ENCODE measurements at places on chromosomes 5 and 9. TPM values are rescaled to one million over a fixed set of nuclear protein-coding genes. Genes with fewer than 3 reads are reported as not detected.

The ZNF354C gene
- total RNA-seq: 11.1 TPM

The GDNF gene
- total RNA-seq: 0.43 TPM

The DPYSL3 gene
- total RNA-seq: 111 TPM

The OTP gene
- not detected for total RNA-seq

The GOLPH3 gene
- 96.9 TPM for total RNA-seq

The TSSK1B gene
- total RNA-seq: 0.52 TPM

The TMEM215 gene
- total RNA-seq: not detected

The ABITRAM gene
- total RNA-seq: 13.0 TPM

The FOXD4L3 gene
- total RNA-seq: not detected

The SLC34A1 gene
- not detected for total RNA-seq

The MAP3K1 gene
- total RNA-seq: 4.8 TPM

The ADGRD2 gene
- total RNA-seq: not detected

The ANKRD31 gene
- total RNA-seq: 0.65 TPM

The RBM22 gene
- 36.6 TPM for total RNA-seq

The STPG3 gene
- not detected for total RNA-seq

The TAS2R1 gene
- total RNA-seq: not detected

The OGN gene
- 267 TPM for total RNA-seq

The TOR4A gene
- 8.6 TPM for total RNA-seq

The DNAJC18 gene
- 14.2 TPM for total RNA-seq

The ARID3C gene
- 0.26 TPM for total RNA-seq

The TERT gene
- not detected for total RNA-seq

The SNX18 gene
- total RNA-seq: 44.0 TPM

The MEIKIN gene
- not detected for total RNA-seq

The KCNMB1 gene
- total RNA-seq: under 0.01 TPM

The C1QTNF2 gene
- total RNA-seq: 1.4 TPM

The CWC27 gene
- total RNA-seq: 22.3 TPM

The TNFSF8 gene
- total RNA-seq: not detected

The NTNG2 gene
- total RNA-seq: 40.5 TPM

The PCDHGA7 gene
- 10.6 TPM for total RNA-seq

The EFNA5 gene
- 20.1 TPM for total RNA-seq

The ERGIC1 gene
- total RNA-seq: 145 TPM

The SLCO4C1 gene
- total RNA-seq: not detected

The IL4 gene
- not detected for total RNA-seq

The RAPGEF1 gene
- 27.2 TPM for total RNA-seq

The SPINK7 gene
- not detected for total RNA-seq

The PCDHB4 gene
- 1.8 TPM for total RNA-seq
